ENCODE measurements at places on chromosomes 4 and X.

GRCh38 chr4:112423591-112423990 is 92.4 kb downstream of the NEUROG2 start:
- DNase-seq, result no peak

- DNase-seq, result no peak
These were observed 75.8 kb upstream of the PRKG2 start for GRCh38 chr4:81290813-81291212.

- DNase-seq, result no peak
These were observed 119.0 kb downstream of the GPR143 start for GRCh38 chrX:9646471-9647224.

- no peak for DNase-seq
These were observed 317 bp upstream of the FRMPD4 start for GRCh38 chrX:12137951-12138360.

GRCh38 chr4:153950100-153950979 is 161.5 kb upstream of the SFRP2 start:
- no peak for DNase-seq

- no peak for DNase-seq
These were observed 306.1 kb upstream of the TAPT1 start for GRCh38 chr4:16532240-16532970.

DNA sequence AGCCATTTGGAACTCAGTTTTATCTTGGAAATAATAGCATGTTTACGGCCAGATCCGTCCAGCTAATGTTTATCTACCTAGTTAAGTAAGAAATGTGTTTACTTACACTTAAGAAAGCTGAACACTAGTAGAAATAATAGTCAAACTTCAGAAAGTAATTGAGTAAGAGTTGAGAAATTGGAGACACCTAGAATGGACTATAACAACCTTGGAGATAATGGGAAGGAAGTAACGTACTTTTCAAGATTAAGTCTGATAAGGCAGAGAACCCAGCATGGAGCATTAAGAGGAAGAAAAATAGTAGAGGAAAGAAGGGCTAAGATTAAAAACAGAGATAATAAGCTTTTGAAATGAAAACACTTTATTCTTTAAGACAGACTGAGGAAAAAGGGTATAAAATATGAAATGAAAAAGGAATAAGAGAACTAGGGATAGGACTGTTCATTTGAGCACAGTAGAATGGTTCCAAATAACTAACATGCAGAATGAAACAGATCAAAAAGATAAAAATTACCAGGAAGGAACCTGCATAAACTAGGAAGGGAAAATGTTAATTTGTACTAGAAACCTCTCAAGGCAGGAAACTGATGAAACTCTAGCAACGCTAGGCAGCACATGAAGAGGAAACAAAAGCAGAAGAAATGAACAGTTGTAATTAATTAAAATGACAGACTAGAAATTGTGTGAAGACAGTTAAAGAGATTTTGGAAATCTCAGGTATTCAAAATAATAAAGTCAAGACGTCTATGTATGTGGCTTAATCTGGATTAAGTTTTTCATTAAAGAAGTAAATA is 71.7 kb downstream of the FBXW7 start:
- no peak for DNase-seq

- DNase-seq, result no peak
These were observed 790.0 kb downstream of the PCDH18 start for GRCh38 chr4:136742333-136742732.

DNA sequence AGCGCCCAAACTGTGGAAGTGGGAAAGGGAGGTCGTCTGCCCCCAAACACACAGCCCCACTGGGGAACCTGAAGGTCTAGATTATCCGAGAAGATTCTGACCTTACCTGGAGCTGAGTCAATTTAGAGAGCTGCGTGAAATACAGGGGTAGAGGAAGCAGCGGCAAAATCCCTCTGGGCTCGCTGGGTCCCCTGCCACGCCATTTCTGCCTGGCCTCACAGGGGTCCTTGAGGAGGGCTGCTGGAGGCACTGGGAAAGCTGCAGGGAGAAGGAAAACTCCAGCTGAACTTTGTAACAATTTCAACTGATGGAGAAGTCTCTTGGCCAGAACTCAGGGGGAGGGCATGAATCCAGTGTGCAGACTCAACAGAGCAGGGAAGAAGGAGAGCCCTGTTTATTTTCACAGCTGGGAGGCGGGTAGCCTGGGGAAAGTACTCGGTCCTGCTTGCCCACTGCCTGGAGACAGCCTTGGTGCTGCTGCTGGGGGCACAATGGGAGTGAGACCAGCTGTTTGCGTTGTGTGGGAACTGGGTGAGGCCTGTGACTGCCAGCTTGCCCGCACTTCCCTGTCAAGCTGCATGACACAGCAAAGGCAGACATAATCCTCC is 93.2 kb upstream of the MAPK10 start:
- DNase-seq, result peak; percentile 66

DNA sequence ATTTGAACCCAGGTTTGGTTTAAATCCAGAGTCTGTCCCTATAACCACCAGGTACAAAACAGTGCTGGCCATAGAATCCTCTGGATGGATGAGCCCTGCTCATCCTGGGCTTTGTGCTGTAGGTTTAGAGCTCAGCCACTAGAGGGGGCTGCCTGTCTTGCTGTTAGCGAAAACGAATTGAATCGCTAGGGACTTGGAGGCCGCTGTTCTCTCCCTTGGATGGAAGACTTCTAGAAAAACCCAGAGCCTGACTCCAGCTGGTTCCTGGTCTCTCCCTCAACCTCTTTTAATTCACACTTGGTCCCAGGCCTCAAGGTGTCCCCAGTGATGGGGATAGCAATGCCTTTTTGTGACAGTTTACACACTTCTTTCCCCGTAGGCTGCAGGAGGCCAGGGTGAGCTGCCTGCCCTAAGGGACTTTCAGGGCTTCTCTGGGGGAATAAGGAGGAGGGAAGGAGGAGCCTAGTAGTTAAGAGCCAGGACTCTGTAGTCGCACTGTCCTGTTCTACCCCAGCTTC is 8.7 kb downstream of the RIPPLY1 start:
- DNase-seq, result no peak

DNA sequence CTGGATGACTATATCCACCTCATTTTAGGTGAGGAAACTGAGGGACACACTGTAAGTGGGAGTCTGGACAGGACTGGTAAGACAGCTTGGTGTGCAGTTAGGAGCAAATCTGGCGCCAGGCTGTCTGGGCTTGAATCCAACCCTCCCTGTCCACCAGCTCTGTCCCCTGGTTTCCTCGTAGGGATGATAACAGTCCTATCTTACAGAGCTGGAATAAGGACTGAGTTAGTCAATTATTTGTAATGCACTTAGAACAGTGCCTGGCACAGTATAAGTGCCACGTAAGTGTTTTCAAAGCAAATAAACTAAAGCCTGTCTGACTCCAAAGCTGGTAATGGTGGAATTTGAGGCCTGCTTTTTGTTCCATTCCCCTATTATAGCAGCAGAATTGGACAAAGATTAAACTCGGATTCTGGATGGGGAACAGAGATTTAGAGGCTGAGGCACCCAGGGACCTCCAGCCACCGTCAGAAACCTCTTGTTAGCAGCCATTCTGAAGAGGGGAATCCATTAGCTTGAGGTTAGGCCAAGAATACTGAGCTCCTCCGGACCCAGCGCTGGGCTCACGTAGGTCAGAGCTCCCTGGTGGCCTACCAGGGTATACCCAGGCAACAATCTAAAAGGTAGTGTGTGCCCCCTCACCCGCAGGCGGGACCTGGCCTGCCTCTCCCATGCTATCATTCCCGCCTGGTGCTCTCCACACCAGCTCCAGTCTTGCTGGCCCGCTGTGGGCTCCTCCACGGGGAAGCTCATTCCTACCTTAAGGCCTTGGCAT is 102.1 kb downstream of the UCHL1 start:
- no peak for DNase-seq

DNA sequence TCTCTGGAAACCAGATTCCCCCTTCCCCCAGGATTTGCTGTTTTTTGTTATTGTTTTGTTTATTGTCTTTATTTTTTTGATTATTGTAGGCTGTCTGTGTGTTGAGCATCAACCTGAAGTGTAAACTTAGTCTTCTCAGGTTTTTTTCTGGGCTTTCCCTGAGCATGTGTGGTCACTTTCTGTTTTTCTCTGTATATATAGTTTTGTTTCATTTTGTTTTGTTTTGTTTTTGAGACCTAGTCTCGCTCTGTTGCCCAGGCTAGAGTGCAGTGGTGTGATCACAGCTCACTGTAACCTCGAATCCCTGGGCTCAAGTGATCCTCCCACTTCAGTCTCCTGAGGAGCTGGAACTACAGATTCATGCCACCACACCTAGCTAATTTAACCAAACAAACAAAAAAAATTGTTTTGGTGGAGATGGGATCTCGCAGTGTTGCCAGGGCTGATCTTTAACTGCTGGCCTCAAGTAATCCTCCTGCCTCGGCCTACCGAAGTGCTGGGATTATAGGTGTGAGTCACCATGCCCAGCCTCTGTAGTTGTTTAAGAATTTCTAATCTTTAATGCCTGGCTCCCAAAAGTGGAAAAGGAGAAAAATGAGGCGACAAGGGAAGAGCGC is 9.1 kb downstream of the IL13RA1 start:
- no peak for DNase-seq

DNA sequence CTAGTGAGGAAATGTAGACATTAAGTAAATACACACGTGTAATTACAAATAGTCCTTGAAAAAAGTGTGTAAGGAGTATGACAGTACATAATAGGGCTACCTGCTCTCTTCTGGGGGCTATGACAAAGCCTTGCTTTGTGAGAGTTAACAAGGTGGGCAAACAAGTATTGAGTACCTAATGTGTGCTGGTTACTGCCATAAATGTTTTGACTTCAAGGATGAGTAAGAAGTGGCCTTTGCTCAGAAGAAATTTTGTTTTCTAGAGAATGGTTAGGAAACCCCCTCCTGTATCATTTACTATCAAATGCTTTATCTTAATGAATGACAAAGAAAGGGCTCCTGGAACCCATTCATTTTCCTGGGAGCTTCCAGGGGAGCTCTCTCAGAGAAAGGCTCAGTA is 167.0 kb upstream of the CASK start:
- DNase-seq, result no peak

GRCh38 chr4:8534611-8535010 is 45.6 kb upstream of the GPR78 start:
- no peak for DNase-seq

GRCh38 chr4:177770776-177771175 is 328.5 kb upstream of the AGA start:
- DNase-seq, result no peak

GRCh38 chr4:78754872-78755271 is 21.3 kb upstream of the BMP2K start:
- DNase-seq, result no peak

DNA sequence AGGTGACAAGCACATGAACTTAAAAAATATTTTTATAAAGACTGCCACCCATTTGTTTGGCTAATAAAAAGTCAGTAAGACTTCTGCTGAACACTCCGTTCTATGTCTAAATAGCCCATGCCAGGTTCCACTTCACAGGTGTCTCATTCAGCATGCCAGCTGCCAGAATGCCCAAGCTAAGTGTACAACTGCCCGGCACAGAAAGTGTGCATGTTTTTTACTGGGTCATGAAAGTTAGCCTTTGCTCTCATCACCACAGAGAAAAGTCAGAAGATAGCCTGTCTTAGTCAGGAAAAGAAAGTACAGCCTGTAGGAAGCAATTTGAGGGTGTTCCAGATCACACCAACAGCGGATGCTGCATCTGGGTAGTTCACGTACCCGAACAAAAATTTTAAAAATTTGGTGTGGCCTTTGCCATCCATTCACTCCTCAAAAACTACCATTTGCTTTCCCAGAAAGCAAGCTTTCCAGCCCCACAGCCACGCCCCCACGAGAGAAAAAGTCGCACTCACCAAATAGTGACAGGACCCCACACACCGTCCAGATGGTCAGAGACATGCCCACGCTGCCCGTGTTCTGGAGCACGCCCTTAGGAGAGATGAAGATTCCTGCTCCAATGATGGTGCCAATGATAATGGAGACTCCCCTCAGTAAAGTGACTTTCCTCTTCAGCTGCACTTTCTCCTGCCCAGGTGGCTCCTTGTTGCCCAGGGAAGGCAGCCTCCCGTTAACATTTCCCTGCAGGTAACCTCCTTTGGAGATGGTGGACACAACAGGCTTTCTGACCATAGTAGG is 671 bp downstream of the SLC7A11 start:
- DNase-seq, result no peak

GRCh38 chrX:39430551-39430950 is 629.3 kb downstream of the MID1IP1 start:
- no peak for DNase-seq
